ENCODE measurements at places on chromosomes 12 and 14.

DNA sequence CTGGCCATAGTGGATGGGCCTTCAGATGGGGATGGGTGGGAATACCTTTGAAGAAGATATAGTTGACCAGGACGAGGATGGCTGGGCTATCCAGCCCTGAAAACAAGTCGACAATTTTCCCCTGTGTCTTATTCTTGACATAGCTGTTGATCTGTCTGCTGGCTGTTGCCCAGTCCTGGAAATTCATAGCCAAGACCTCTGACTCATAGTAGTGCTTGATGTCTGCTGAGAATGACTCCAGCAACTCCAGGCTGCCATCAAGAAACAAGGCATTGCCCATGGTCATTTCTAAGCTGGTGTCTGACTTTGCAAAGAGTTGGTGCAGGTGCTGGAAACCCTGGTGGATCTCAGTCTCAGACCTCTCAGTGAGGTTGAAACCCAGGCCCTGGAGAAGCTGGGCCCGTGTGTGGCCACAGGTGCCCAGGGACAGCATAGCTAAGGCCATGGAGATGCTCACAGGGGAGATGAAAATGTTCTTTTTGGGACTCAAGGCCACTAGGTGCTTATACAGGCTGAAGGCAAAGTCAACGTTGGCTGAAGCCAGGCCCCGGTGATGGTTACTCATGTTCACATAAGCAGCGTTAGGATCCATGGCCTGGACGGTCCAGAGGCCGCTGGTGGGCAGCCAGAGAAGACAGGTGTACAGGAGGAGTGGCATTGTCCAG lies 9.0 kb downstream of the SERPINA6 start:
- no peak for DNase-seq

- no peak for DNase-seq
Measured at GRCh38 chr12:92301356-92301755, 155.7 kb upstream of the BTG1 start.

GRCh38 chr12:71085575-71085974 lies 72.2 kb downstream of the TSPAN8 start:
- DNase-seq, result no peak

DNA sequence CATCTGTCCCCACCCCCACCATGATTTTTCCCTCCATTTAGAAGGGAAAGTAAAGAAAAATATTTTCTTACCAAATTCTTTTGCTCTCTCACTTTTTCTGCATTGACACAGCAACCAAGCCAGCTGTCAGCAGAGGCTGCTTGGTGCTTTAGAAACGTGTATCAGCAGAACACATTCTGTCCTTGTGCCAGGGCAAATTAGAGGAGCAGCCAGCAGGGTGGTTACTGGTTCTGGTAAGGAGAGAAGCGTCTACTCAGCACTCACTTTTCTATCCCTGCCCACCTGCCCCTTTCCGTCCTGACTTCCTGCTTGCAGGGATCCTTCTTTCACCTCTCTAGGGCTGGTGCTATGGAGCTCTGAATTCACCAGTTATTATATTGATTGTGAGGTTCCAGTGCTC lies 327.5 kb upstream of the PDE3A start:
- DNase-seq, result no peak

- no peak for DNase-seq
Measured at GRCh38 chr14:85536833-85537190, 6.9 kb downstream of the FLRT2 start.

DNA sequence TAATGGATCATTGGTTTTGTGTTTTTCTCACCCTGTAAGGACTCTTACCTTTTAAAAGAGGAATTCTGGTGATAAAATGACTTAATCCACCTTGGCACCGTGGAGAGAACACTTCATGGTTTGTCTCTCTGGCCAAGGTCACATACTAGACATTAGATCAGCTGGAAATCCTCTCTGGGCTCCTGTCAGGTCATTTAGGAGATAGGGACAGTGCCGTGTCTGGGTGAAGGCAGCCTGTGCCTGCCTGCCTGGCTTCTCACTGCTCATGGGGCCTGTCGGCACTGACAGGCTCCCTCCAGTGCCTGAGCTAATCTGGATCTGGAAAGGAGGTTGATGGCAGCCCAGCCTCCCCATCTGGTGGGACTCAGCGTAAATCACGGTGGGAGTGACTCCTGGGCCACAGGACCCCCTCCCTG lies 5.7 kb downstream of the CRADD start:
- no peak for DNase-seq

DNA sequence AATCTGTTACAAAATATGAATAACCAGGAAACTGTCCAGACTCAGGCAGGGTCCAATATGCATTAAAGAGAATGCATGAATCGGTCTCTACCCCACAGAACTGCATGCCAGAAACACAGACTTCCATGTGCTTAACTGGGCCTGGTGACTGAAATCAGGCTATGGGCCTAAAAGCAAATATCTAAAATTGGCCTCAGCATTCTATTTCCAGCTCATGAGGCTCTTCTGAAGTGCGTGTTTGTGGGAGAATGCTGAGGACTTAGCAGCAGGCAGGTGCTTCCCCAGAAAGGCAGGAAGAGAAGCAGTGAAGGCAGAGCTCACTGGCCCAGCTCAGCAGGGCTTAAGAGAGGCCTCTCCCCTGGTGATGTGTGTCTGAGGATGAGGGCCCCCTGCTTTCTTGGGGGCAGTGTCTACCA lies 48.5 kb downstream of the ADGRD1 start:
- no peak for DNase-seq

DNA sequence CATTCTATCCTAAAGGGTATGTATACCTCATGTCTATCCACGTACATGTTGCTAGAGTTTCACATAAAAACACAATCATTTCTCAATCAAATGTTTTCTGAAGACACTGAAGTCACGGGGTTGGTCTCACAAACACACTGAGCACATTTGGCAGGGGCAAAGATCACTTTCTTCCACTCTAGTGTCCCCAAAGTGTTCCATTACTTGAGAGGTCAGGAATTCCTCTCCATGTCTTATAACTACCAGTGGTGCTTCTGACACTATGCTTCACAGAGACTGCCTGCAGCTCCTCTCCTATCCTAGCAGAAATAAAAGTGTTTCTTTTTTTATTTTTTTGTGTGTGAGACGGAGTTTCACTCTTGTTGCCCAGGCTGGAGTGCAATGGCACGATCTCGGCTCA lies 19.1 kb downstream of the ZFYVE1 start:
- no peak for DNase-seq

DNA sequence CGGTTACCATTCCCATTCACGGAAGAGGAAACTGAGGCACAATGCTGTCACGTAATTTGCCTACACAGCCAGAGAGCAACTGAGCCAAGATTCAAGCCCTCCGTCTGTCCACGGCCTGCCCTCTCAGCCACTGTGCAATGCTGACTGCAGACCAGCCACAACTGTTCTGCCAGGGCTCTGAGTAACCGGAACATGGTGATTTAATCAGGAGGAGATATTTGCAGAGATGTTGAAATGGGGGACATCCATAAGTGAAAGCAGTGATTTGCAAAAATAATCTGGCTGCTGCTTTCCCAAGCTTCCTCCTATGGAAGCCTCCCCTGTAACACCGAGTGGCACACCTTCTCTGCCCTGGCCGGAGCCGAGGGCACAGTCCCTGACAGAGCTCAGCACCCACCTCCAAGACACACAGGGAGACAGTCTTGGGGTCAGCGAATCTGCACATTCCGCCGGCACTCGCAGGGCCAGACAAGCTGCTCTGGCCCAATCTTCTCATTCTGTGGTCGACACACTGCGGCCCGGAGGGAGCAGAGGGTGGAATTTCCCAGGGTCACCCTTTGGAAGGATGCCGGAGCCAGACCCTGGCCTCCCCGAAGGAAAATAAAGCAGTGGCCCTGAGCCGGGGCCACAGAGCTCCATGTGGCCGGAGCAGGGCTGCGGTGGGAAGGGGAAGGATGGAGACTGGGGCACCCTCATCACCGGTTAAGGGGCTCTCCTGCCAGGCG lies 158.2 kb upstream of the DIO3 start:
- DNase-seq, result no peak

DNA sequence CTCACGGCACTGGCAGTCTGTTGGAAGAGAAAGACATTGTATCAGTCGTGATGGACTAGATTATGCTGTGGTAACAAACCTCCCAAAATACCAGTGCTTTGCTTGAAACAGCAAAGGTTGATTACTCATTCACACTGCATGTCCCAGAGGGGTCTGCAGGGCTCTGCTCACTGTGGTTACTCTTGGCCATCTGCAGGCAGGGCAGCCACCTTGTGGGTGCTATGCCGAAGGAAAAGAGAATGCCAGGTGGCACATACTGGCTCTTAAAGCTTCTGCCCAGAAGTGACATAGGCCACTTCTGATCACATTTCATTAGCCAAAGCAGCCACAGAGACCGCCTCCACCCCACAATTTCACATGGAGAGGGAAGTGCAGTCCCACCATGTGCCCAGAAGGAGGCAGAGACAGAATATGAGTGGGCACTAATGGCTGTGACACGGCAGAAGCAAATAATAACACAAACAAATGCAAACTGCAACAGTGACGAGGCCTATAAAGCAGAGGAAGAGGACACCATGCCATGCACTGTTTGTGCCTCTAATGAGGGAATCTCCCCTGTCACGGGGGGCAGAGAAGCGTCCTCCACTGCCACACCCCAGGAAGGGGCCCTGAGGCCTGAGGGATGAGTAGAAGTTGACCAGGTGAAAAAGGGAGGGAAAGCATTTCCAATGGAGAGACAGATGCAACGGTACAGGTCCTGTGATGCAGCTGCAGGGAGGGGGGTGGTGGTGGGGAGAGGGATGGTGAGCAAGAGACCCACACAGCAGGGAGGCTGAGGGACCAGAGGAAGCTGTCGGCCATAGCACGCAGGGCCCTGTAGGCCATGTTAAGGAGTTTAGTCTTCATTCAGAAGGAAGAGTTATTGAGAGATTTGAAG lies 51.7 kb upstream of the KICS2 start:
- no peak for DNase-seq

GRCh38 chr14:59629444-59630287 lies 53.1 kb upstream of the CCDC175 start:
- no peak for DNase-seq

GRCh38 chr14:23103581-23103980 lies 1.2 kb downstream of the CIROP start:
- DNase-seq, result peak; percentile 45

DNA sequence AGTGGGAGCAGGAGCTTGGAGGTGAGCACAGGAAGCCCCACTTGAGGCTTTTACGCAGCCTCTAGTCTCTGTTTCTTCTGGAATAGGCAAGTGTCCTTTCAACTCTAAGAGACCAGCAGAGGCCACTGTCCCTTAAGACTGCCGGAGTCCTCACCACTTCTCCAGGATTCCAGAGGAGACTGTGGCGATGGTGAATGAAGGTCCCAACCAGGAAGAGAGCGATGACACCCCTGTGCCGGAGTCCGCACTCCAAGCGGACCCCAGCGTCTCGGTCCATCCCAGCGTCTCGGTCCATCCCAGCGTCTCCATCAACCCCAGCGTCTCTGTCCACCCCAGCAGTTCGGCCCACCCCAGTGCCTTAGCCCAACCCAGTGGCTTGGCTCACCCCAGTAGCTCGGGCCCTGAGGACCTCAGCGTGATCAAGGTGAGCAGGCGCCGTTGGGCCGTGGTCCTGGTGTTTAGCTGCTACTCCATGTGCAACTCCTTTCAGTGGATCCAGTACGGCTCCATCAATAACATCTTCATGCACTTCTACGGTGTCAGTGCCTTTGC lies 442 bp downstream of the FLVCR2 start:
- DNase-seq, result peak; percentile 78

Measured in coronary artery (tissue), 2 donors.